ENCODE measurements at places on chromosomes 1 and 21.

GRCh38 chr21:25555492-25555891 lies 51.8 kb downstream of the MRPL39 start:
- DNase-seq, result no peak

GRCh38 chr1:72397786-72398185 lies 115.4 kb upstream of the NEGR1 start:
- no peak for DNase-seq

DNA sequence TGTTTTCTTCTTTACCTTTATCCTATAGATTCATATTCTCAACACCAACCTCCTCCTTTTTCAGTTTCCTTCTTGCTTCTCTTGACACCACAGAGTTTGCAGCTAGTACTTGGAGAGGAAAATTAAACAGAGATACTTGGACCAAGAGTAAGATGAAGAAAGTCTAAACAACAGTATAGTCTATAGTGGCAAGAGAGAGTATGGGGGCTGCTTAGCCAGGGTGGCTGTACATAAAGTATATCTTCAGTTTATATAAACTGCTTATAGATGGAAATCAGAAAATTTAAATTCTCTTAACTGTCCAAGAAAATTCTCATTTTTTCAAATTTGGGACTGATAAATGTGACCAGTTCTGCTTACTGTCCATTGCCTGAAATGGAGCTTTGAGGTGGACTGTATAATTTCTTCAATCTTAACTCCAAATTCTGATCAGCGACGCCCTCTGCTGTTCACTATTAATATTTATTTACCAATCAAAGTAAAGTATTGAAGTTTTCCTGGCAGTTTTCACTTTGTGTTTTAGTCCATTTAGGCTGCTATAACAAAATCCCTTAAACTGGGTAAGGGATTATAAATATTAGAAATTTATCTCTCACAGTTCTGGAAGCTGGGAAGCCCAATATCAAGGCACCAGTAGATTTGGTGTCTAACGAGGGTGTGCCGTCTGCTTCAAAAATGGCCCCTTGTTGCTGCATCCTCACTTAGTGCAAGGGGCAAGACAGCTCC lies 14.8 kb upstream of the METTL18 start:
- peak; percentile 53 for DNase-seq

GRCh38 chr1:32899586-32900296 lies 1.4 kb downstream of the TMEM54 start:
- no peak for DNase-seq

DNA sequence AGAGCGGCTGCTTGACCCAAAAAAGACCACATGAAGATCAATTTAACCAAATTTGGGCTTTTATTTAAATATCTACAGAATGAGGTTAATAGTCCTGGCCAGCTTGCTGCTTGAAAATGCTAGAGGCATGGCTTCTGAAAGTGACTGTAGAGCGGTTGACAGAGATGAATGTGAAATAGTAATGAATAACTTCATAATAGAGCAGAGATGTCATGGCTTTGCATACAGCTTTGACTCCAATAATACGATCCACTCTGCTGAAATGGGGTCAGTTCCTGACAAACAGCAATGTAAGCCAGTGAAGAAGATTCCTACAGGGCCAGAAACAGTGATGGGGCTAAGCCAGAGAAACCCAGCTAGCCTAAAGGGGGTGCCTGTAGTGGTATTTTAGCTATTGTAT lies 183.8 kb downstream of the PBX1 start:
- no peak for DNase-seq

DNA sequence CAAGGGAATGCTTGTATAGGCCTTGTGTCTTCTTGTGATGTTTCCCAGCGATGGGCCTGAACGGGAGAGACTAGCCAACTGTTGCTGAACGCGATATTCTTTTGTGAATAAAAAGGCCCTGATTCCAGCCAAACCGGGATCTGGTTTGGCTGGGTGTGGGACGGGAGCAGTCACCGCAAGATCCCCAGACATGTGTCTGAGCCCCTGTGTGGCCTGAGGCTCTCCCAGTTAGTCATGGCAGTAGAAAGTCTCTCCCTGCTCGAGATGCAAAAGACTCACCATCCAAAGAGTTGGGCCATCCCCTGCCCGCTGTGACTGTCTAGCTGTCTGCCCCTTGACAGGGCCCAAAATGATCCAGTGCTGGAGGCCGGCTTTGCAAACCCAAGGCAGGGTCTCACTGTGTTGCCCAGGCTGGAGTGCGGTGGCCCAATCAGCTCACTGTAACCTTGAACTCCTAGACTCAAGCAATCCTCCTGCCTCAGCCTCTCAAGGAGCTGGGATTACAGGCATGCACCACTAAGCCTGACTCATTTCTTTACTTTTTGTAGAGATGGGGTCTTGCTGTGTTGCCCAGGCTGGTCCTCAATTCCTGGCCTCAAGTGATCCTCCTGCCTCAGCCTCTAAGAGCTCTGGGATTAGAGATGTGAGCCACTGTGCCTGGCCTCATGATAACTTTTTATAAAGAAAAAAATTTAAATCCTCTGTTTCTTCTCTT lies 56.4 kb downstream of the KIF26B start:
- no peak for DNase-seq

DNA sequence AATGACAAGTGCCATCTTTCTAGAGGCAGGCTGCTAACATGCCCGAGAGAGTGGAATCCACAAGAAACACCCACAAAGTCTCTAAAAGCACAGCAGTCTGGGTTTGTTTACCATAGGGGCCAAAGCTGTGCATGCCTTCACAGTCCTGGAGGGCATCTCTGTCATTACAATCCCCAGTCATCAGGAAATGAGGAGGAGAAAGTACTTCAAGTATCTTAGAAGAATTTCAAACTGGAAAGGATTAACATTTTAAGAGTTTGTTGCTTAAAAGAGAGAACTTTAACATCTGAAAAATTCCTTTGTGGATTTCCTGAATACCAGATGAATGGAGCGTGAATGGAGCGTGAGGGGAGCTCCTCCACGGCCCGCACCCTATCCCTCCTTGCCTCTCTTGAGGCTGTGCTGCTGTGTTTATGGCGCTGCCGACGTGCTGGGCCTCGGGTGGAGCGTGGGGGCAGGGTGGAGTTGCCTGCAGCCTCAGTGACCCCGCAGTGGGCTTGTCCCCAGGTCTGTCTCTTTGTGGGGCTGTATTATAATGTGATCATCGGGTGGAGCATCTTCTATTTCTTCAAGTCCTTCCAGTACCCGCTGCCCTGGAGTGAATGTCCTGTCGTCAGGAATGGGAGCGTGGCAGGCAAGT lies 23.3 kb downstream of the SLC6A17 start:
- DNase-seq, result no peak

- peak; percentile 73 for DNase-seq
These were observed 17.9 kb downstream of the CAPZA1 start for GRCh38 chr1:112637254-112638109.

- no peak for DNase-seq
These were observed 27.7 kb downstream of the CDC42 start for GRCh38 chr1:22080191-22080590.

DNA sequence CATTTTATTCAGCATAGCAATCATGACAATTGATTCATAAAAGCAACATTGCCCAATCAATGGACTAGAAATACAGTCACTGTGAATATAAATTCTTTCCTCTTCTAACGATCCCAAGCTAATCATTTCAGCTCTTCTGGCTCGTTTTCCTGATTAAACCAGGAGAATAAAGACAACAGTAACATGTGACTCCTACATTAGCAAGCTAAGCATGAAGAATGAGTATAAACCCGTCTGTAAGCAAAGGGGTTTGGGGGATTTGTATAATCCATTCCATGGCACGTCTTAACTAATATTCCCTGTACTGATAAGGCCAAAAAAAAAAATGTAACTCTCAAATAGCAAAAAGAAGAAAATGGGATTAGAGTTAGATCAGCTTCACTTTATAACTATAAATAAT lies 21.6 kb downstream of the IRF2BP2 start:
- no peak for DNase-seq

- DNase-seq, result no peak
These were observed 45.3 kb upstream of the SIPA1L2 start for GRCh38 chr1:232675260-232675659.

DNA sequence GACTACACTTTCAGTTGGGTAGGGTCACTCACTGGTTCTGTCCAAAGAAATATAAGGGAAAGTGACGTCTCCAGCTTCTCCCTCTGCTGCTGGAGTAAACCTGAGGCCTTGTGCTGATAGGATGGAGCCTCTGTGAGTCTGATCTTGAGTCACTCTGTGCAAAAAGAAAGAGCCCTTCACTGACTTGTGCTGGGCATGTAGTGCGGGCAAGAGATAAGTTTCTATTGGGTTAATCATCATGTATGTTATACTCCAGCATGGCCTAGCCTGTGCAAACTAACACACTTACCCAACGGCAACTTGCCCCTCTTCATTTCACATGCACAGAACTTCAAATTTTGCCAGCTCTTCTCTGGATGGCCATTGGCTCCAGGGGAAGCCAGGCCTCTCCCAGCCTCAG lies 118.5 kb upstream of the LMO4 start:
- no peak for DNase-seq

DNA sequence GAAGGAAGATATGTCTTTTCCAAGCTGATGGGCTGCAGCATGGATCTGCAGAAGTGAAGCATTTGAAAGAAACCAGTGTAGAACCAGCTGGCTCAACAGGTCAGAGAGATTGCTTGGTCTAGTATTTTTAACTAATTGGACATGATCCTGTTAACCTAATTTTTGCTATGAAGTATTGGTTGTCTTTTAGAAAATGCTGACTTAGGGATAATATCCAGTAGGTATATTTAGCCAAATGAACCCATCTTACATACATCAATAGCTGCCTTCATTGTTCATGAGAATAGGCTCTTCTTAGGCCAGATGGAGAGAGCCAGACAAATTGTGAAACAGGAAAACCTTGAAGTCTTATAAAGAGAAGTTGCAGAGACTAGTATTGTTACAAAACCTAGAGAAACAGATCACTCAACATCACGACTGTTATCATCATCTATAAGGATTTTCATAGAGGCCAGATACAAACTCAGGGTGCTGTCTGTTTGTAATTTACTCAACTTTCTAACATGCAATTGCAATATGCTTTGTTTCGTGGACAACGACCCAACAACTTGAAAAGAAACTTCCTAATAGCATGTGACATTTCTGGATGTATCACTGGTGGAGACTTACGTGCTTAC lies 148.2 kb downstream of the DISC1 start:
- DNase-seq, result no peak

- DNase-seq, result no peak
These were observed 74.6 kb upstream of the MRPS6 start for GRCh38 chr21:33998809-33999208.

GRCh38 chr1:167122121-167122480 lies 28.2 kb downstream of the STYXL2 start:
- no peak for DNase-seq

GRCh38 chr21:46067505-46068201 lies 30.3 kb upstream of the COL6A2 start:
- no peak for DNase-seq

DNA sequence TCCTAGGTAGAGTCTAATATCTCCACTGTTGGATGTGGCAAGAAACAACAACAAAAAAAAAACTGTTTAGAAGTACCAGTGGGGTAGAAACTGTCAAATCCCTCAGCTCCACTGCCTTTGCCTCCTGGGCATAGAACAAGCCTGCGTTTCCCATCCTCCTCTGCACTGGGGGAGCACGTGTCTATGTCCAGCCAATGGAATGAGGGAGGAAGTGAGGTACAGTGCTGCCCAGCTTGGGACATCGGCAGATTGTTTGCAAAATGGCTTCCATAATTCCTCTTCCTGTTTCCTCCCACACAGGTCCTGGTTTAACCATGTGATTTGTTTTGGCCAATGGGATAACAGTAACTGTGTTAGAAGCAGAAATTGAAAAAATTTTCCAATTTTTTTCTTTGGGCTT lies 39.1 kb downstream of the PSMG1 start:
- no peak for DNase-seq

GRCh38 chr1:170010443-170010842 lies 64.1 kb downstream of the KIFAP3 start:
- no peak for DNase-seq

DNA sequence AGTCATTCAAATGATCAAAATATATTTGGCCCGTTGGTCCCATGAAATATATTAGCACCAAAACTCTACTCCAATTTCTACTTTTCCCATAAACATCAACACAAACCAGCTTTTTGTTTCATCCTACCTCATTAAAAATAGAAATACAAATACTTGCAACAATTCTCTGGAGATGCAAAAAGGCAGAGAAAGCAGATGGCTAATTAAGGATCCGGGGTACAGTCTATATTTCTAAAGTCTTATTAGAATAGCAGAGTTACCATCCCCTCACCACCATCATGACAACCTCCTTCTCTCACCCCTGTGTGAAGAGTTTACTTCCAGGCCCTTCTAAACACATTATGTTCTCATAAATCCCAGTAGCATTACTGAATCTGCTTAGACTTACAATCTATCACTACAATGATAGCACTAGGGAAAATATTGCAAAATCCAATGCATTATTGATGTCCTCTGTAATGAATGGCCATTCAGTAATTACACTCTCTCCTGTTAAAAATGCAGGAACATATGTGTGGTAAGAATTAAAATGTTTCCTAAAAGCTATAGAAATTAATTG lies 133.8 kb downstream of the HHIPL2 start:
- DNase-seq, result no peak

DNA sequence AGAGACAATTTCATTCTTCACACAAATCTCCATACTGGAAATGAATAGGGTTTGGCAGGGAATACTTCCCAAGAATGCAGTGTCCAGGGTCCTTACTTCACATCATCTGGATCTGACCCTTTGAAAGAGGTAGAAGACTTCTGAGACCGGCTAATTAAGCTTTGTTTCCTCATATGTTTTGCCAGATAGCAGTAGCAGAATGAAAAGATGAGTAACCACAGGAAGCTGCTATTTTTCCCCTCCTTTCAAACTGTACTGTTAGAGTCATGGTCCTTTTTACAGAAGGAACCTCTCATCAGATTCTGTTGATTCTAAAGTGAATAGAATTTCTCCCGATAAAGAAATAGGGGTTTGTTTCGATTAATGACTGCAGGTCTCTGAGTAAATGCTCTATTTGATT lies 1.4 kb upstream of the OLFML3 start:
- no peak for DNase-seq

DNA sequence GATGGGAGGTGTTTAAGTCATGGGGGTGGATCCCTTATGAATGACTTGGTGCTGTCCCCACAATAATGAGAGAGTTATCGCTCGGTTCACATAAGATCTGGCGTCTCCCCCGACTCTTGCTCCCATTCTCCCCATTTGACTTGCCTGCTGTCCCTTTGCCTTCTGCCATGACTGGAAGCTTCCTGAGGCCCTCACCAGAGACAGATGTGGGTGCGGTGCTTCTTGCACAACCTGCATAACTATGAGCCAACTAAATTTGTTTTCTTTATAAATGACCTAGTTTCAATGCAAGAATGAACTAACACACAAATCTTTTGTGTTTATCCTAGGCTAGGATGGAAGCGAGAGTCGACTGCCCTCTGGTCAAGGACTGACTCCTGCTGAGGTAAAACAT lies 31.2 kb upstream of the CDC14A start:
- no peak for DNase-seq

GRCh38 chr1:172451002-172451443 lies 7.2 kb upstream of the PIGC start:
- DNase-seq, result no peak

- DNase-seq, result no peak
These were observed 2.3 kb downstream of the TTC24 start for GRCh38 chr1:156581661-156582387.

Measured in hippocampal formation (tissue), 2 donors.